ENCODE measurements at places on chromosomes 7 and 10. TPM values are rescaled to one million over a fixed set of nuclear protein-coding genes. Genes with fewer than 3 reads are reported as not detected.

RPP30 gene
- total RNA-seq, result 13.5 TPM

- no peak for DNase-seq
Observed at GRCh38 chr7:138079137-138079536, 2.9 kb downstream of the AKR1D1 start.

DNA sequence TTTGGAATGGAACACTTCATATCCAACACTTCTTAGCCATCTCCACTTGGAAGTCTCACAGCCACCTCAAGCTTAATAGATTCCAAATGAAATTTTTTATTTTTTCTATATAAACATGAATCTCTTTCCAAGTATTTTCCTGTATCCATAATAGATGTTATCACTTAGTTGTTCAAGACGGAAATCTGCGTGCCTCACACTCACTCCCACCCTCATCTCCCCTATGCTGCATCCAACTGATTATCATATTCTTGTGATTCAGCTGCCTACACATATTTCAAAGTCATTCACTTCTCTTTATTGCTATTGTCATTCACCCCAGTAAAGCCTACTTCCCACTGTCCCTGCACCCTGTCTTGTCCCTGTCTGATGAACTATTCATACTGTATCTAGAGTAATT lies 70.2 kb upstream of the MKX start:
- no peak for DNase-seq

DNA sequence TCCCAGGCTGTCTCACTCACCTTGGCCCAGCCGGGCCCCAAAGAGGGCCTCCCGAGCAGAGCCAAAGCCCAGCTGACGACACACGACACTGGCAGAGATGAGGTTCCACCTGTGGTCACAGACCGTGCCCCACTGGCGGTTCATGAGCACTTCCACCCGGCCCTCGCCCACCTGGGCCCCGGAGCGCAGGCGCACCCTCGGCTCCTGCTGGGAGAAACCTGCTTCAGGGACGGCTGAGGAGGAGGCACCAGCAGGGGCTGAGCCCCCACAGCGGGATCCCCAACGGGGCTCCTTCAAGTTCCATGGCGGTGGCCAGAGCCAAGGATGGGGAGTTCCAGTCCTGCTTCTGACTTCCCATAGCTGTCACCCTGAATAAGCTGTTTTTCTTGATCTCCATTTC lies 10.0 kb downstream of the LOXL4 start:
- DNase-seq, result no peak

BAMBI gene
- total RNA-seq, result 9.1 TPM
